Right atrium auricular region (tissue), 2 donors: ENCODE measurements at places on chromosomes 1 and 21.

DNA sequence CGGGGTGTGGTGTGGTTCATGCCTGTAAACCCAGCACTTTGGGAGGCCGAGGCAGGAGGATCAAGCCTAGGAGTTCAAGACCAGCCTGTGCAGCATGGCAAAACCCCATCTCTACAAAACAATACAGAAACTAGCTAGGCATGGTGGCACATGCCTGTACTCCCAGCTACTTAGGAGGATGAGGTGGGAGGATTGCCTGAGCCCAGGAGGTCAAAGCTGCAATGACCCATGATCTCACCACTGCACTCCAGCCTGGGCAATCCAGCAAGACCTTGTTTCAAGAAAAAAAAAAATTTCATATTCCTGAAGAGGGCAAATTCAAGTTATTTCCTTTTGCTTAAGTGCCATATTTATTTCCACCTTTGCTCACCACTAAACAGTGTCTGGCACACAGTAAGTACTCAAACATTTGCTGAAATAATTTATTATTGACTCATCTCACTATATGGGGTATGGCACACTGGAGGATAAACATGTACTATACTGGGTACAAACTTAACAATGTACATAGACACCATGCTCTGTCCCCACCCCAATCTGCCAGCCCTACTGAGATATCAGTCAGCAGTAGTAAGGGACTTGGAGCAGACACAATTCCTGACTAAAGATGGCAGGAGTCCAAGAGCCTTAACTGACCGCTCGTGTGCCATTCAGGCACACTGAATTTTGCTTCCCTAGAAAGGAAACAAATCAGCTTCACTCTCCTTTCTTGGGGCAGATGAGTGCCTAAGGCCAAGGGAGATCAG is 15.5 kb downstream of the MEAF6 start:
- peak; percentile 59 for DNase-seq

DNA sequence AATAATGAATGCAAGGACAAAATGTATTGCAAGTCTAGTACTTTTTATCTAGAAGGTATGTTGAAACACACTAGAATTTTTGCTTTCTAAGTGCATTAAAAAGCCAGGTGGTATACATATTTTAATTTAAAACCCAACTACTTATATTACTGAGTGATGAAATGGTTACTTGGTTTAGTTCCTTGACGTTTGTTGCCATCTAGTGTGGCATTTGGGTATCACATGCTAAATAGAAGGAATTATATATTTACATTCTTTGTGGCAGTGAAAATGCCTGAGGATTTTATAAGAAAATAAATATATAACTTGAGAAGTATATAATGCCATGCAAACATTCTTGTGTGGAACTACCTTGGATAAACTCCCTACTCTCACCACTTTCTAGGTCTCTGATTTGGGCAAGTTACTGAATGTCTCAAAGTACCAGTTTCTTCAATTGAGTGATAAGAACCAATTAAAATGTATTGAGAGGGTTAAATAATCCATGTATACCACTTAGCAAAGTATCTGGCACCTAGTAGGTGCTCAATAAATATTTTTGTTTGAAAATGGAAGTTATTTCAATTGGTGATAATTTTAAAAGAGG is 69.6 kb downstream of the SDCCAG8 start:
- no peak for DNase-seq

GRCh38 chr1:182644886-182645285 is 39.5 kb downstream of the RGS8 start:
- DNase-seq, result no peak

DNA sequence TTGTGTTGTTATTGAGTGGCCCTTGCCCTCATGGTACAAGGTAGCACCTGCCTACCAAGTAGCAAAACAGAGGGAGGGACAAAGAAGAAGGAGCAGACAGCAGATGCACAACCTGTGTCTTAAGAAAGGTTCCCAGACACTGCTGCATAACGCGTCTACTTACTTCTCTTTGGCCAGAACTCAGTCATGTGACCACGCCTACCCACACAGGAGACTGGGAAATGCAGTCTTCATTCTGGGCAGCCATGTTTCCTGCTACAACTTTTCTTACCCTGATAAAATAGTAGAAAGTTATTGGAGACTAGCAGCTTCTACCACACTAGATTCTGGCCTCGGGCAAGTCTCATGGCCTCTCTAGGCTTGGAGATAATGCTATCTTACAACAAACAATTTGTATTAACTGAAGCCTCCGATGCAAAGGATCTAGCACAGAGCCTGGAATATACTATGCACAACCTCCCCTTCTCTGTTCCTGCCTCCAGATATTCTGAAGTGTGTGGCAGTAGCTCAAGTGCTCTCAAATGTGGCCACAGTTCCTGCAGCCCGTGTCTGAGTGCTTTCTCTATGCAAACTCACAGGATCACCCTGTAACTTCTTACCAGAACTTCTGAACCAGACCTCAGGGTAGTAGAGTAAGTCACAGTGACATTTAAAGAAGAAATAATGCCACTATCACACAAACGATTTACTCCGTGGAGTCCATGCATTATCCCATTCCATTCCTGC is 34.1 kb upstream of the BTG2 start:
- DNase-seq, result peak; percentile 92

GRCh38 chr1:169676001-169676400 is 35.4 kb downstream of the SELL start:
- no peak for DNase-seq

- DNase-seq, result no peak
These were observed 8.2 kb downstream of the HSD3B1 start for GRCh38 chr1:119515221-119515620.

DNA sequence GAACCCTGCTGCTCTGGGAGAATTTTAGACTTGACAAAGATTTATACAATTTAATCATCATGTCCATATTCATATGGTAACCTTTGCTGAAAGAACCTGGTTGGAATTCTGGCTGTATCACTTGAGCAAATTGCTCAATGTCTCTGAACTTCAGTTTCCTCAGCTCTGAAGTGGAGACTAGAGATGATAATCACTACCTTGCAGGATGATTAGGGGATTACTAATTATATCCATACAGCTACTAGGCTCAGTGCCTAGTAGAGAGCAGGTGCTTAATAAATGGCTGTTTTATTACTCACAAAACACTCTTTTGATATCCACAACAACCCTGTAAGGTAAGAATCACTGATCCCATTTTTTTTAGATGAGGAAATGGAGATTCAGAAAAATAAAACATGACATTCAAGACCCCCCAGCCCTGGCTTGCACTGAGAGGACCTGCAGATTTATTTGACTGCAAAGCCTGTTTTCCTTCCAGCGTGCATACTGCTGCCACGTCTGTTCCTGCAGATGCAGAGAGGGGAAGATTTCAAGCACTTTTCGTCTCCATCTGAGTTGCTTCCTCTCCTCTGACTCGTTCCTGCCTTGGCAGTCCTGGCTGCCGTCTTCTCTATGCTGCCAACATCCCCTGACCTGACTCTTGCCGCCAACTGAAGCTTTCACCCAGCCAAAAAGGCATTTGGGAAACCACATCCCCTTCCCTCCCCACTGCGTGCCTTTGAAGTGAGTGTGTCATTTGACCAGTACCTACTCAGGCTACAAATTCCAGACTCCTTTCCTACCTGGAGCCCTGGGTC is 203.0 kb downstream of the PLPP3 start:
- DNase-seq, result peak; percentile 66

GRCh38 chr1:166113031-166113430 is 53.8 kb downstream of the FAM78B start:
- DNase-seq, result no peak

GRCh38 chr1:109272831-109273547 is 10.0 kb downstream of the PSRC1 start:
- no peak for DNase-seq

GRCh38 chr1:161182214-161182613 is 4.9 kb upstream of the B4GALT3 start:
- DNase-seq, result no peak

- DNase-seq, result no peak
These were observed 115.4 kb downstream of the RIPK4 start for GRCh38 chr21:41651406-41651805.

- no peak for DNase-seq
These were observed 102.4 kb upstream of the ETV3 start for GRCh38 chr1:157240495-157241184.

GRCh38 chr1:162498496-162498810 is 835 bp downstream of the UHMK1 start:
- DNase-seq, result no peak

GRCh38 chr21:36075171-36075570 is 5.3 kb downstream of the CBR1 start:
- DNase-seq, result no peak

- peak; percentile 55 for DNase-seq
These were observed 2.7 kb downstream of the AMPD2 start for GRCh38 chr1:109622137-109622892.

DNA sequence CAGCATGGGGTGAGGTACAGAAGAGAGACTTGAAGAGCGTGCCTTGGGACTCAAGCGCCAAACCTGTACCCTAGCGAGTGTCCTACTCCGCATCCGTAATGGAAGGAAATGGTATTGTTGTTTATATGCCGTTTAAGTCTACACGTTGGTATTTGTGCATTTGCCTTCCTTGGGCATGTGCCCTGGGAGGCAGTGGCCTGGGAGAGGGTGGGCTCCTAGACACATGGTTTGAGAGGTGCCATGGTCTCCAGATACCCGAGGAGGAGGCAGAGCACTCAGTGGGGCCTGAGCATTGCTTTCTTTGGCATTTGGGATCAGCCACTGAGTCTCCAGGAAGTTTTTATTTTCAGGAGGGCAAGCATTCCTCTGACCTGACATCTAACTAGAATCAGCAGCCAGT is 6.5 kb downstream of the ZNF672 start:
- no peak for DNase-seq

DNA sequence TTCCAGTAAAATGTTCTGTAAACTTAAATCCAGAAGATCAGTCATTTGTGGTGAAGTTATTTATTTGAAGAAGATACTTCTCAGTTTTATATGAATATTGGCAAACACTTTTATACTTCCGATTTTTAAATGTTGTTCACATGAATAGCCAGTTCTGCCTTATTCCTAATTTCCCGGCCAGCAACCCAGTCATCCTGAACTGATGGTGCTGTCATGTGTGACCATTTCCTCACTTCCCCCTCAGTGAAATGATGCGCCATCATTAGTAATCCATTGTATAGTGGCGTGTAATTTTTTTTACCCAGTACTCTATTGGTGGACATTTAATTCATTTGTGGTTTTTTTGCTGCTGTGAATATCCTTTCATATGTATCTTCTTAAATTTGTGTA is 16.4 kb downstream of the GPSM2 start:
- DNase-seq, result no peak

DNA sequence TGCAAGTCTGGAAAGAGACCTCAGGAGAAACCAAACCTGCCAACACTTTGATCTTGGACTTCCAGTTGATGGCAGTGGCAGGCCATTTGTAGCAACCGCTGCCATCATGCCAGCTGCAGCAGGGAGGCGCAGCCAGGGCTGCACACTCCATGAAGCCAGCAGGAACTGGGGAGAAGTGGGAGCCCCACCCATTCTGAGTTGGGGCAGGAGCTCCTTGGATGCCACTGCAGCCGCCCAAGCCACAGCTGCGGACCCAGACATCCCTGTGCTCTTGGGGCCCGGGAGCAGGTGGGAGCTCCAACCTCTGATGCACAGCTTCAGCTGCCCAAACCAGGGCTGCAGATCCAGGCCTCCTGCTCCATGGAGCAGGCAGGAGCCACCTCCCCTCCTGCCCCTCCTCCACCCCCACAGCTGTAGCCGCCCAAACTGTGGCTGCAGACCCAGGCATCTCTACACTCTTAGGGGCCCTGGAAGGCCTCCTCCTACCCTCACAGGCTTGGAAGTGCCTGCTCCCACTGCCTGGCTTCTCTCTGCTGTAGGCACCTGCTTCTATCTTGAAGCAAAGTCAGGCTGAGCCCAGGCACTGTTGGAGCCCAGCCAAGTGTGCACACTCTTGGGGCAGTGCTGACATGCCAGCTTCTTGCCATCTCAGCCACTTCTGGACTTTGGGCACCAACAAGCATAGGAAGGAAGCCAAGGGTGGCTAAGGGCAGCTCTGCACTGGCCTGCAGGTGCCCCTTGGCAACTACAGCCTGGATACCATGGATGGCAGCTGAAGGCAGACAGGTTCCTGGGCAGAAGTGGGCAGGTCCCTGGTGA is 20.0 kb upstream of the DISP1 start:
- DNase-seq, result no peak

GRCh38 chr1:167483790-167484189 is 34.5 kb downstream of the CD247 start:
- no peak for DNase-seq

GRCh38 chr1:212600980-212601379 is 7.6 kb upstream of the ATF3 start:
- no peak for DNase-seq

DNA sequence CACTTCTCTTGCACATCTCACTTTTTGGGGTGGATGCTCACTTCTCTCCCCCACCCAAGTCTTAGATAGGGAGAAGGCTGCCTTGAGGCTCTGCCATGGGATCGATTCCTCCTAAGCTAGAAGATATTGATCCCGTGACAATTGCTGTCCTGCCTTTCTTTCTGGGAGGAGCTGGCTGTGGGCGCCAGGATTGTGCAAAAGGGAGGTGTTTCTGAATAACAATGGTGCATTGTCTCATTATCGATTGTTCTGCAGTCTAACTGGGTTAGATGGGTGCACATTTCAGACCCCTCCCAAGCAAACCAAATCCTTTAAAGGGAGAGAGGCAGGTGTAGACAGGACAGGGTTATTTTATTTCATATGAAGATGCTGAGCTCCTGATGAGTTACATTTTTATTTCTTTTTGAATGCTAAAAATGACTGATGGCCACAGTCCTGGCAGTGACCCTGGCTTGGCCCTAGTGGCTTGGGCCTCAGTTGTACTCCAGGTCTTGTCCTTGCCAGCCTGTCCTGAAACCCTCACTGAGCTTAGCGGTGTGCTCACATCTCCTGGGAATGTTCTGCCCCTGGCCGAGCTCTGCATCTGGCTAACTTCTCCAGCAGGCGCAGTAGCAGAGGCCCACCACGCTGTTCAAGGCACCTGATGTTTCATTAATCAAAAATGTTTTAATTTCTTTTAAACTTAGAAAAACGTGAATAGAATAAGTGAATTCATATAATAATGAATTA is 99.0 kb upstream of the KAZN start:
- no peak for DNase-seq

GRCh38 chr1:114771992-114772391 is 8.5 kb downstream of the SIKE1 start:
- DNase-seq, result no peak

- no peak for DNase-seq
These were observed 22.1 kb downstream of the PSEN2 start for GRCh38 chr1:226892524-226892875.

DNA sequence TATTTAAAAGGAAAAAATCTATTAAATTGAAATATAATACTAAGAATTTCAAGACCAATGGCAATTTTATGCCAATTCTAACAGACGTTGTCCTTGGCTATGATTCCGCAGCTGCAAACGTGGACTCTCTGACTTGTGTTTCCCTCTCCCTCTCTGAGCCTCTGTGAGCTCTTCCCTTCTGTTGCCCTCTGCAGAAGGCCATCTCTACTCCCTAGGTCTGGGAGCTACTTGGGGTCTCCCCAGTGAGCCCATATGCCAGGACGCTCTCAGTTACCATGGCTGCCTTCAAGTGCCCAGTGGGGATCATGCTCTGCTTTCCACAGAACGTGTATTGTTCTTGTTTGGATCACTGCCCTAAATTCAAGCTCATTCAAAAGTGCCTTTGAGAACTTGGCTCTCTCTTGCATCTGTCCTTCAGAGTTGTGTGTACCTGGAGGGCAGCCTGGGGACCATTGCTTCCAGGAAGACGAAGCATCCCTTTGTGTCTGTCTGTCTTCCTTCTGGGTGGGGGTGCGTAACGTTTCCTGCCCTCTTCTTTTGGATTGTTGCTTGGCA is 97.5 kb upstream of the TSPAN2 start:
- no peak for DNase-seq

- DNase-seq, result no peak
These were observed 2.0 kb downstream of the EFHD2 start for GRCh38 chr1:15411593-15412137.
